ENCODE measurements at places on chromosomes 16 and 17.

GRCh38 chr16:57959121-57959520 lies 11.8 kb downstream of the CNGB1 start:
- no peak for DNase-seq

DNA sequence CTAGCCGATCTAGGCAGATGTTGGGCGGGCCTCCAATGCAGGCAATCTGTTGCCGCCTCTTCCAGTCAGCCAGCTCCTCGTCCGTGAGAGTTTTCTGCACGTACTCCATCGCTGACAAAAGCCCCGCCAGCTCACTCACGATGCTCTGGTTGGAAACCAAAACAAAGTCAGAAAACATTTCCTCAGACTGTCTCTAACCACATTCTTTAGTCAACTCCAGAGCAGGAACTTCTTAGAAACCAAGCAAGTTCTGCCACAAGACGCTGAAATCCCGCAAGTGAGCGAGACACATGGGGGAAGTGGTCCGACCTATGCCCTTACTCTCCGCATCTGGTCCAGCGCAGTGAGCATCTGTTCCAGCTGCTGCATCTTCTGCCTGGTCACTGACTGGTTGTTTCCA lies 49.1 kb downstream of the STAT5A start:
- peak; percentile 86 for DNase-seq

- DNase-seq, result no peak
Observed at GRCh38 chr17:67358612-67359011, 7.8 kb downstream of the PSMD12 start.

DNA sequence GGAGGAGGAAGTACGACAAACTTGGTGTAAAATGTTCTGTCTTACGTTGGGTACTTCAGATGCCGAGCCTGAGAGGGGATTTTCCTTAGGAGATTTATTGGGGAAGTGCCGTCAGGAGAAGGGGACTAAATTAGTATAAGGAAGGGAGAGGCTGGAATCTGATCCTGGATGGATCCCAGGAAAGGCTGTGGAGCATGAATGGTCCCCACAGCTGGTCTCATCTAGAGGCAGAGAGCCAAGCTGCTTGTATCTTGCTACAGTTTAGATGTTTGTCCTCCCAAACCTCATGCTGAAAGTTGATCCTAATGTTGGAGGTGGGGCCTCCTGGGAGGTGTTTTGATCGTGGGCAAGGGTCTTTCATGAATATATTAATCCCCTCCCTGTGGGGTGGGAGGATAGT lies 798.4 kb upstream of the EEF2KMT start:
- DNase-seq, result no peak

- no peak for DNase-seq
Observed at GRCh38 chr16:50996830-50997186, 154.3 kb downstream of the SALL1 start.

- no peak for DNase-seq
Observed at GRCh38 chr17:29716566-29716965, 93.9 kb upstream of the CORO6 start.

GRCh38 chr16:10088380-10088793 lies 93.8 kb downstream of the GRIN2A start:
- DNase-seq, result no peak

GRCh38 chr16:23908790-23909189 lies 73.0 kb downstream of the PRKCB start:
- no peak for DNase-seq

DNA sequence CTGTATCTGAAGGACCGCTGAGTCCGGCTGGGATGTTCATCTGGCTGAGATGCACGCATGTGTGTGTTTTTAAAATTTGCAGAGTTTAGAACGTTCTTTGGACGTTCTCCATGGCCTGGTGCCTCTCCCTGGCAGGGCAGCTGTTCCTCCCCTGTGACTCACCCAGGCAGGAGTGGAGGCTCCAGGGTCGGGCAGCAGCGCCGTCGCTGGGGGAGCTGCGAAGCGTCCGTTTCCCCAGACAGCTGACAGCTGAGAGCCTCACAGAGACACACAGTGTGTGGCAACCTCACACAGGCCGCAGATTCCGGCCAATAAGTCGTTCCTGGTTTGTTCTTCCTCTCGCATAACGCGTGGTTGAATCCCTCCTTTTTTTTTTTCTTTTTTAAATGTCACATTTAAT lies 80.6 kb downstream of the OR1D5 start:
- DNase-seq, result no peak

DNA sequence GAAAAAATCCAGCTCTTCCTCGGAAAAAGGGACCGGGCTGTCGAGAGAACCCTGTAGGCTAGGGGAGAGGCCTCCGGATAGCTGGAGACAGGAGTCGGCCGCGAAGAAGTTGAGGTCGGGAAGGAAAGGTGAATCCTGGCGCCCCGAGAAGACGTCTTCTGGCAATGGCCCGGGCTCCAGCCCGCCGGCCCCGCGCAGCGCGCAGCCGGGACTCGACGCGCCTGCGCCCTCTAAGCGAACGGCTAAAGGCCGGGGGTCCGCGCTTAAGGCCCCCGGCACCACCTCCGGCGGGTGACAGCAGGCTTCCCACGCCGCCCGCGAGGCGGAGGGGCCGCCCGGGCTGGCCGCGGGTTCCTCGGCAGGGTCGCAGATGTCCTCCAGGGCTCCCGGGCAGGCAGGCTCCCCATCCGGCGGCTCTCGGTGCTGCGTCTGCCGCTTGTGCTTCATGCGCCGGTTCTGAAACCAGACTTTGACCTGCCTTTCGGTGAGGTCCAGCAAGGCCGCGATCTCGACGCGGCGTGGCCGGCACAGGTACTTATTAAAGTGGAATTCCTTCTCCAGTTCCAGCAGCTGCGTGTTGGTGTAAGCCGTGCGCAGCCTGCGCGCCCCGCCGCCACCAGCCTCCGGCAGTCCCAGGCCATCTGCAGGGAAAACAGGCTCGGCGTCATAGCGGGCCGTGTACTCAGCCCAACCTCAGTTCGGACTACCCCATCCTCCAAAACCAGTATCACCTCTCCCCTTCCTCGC lies 1.6 kb downstream of the HOXB2 start:
- DNase-seq, result peak; percentile 69

GRCh38 chr16:56518425-56518824 lies 1.4 kb downstream of the BBS2 start:
- no peak for DNase-seq

DNA sequence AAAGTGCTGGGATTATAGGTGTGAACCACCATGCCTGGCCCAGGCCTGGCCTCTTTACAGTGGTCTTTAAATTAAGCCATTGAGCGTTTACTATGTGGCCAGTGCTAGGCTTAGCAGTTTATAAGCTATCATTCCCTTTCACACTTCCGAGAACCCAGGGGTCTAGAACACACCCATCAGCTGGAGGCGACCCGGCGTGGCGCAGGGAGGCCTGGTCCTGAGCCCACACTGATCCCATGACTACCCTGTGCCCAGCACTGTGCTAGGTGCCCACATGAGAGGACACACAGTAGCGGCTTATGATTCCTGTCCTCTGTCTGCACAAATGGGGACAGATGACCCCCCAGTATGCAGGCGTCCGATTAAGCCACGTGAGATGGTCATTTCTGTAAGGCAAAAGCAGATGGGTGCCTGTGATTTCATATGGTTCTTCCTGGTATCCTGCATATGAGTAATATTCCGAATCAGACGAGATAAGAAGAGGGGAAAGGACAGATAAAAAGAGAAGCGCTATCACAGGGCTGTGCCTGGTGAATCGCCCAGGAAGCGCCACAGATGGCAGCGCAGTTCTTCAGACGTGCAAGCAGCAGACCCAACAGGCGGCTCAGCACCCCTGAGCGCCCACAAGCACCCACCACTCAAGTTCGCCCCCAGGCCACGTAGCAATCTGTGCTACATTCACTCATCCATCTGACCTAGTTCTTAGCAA lies 5.3 kb downstream of the OSGIN1 start:
- no peak for DNase-seq

- DNase-seq, result no peak
Observed at GRCh38 chr17:19800571-19800970, 52.5 kb upstream of the ALDH3A1 start.

GRCh38 chr16:85733839-85734170 lies 17.1 kb downstream of the C16orf74 start:
- no peak for DNase-seq

DNA sequence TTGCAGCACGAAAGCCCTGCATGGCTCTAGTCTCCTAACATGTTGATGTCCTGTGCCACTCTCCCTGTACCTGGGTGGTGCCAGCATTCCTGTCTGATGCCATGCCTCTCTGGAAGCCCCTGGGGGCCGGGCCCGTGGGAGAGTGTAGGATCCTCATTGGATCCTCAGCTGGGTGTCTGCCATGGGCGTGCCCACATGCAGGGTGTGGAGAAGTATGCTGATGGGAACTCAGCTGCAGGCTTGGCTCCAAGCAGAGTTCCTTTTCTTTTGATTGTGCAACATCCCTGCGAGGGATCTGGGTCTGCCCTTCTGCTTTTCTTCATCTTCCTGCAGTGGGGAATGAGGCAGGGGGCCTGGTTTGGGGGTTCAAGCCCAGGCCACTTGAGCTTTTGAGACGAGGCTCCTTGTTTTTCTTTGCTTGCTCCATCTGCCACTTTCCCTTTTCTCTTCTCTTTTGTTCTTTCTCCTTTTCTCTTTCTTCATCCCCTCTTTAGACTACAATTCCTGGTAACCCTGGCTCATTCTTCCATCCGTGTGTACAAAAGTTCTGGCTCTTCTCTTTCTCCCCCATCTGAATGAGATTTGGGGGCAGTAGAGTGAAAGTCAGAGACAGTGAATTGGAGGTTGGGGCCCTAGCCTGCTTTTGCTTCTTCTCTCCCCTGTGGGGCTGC lies 32.9 kb downstream of the KSR1 start:
- DNase-seq, result no peak

DNA sequence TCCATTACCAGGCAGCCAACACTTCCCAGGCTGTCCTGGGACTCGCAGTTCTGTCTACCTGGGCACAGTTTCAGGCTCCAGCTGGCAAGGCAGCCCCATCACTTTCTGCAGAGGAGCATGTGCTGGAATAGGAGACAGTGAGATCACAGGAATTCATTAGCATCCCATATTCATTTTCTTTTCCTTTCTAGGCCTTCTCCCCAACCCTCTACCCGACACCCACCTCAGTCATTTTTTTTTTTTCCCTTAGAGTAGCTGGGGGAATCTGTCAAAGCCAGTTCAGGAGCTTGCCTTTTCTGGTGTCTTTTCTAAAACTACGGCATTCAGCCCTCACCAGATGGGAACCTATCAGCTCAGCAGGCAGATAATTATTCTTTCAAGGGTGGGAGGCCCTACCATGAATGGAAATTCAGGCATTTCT lies 42.4 kb upstream of the FBXO47 start:
- DNase-seq, result no peak

DNA sequence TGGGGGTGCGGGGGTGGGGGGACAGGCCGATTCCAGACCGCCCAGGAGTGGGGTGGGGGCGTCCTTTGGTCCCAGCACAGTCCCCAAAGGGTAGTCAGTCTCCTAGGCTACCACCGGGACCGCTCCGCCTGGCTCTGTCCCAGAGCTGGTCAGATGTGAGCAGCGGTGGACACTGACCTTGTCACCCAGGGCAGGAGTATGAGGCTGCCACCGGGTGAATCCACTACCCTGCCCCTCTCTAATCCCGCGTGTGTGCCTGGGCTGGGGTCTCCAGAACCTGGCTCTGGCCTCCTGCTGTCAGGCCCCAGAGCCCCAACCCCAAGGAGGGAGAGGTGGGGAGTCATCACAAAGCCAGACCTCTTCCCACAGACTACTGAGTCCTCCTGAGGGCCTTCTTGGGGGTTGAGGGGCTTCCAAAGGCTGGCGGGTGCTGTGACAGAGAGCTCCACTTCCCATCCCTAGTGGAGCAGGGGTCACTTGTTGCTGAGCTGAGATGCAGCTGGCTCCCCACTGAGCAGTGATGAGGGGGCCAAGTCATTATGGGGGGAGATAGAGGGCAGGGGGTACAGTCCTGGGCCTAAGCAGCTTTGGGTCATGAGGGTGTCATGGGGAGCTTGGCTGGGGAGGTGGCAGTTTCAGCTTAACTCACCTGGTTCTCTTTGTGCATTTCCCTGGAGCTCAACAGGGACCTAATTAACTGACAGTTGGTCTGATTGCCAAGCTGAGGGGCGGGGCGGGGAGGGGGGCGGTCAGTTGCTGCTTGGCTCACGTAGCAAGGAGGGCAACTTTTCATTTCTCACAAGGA lies 1.2 kb downstream of the PPP1R1B start:
- no peak for DNase-seq

DNA sequence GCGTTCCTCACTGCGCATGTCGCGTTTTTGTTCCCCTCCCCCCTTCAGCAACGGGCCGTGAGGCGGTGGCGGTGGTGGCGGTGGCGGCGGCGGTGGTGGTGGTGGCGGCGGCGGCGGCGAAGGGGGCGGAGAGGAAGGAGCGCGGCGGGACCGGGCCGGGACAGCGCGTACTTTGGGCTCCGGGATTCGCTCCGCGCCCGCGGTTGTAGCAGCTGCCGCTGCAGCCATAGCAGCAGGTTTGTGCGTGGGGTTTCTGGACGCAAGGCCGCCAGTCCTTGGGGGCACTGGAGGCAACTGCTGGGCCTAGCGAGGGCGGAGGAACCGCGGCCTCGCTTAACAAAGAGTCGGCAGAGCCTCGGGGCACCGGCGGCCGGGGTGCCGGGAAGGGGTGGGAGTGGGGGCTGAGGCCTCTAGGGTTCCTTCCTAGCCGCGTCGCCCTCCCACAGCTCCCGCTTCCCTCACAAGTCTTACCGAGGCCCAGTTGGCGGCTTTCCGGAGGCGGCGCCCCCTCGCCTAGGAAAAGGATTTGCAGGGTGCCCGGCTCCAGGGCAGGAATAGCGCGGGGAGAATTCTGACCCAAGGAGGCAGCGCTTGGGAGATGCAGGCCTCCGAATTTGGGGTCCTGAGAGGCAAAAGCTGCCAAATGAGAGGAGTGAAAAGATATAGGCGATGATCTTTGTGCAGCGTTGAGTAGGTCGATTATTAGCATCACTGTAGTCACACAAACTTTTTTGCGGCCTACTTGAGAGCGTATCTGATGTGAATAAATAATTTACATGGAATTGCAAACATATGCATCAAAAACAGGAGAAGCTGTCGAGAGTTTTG lies at the start of gene DDX42:
Gene DDX42 (plus strand): TSS at position 30 of the 828 bp plus-strand sequence. CDS start 12,880 bp downstream, outside the sequence.
- DNase-seq, result peak; percentile 92

- no peak for DNase-seq
Observed at GRCh38 chr17:57099165-57099564, 14.1 kb downstream of the AKAP1 start.

GRCh38 chr17:48328457-48328856 lies 101.6 kb downstream of the SKAP1 start:
- DNase-seq, result no peak

DNA sequence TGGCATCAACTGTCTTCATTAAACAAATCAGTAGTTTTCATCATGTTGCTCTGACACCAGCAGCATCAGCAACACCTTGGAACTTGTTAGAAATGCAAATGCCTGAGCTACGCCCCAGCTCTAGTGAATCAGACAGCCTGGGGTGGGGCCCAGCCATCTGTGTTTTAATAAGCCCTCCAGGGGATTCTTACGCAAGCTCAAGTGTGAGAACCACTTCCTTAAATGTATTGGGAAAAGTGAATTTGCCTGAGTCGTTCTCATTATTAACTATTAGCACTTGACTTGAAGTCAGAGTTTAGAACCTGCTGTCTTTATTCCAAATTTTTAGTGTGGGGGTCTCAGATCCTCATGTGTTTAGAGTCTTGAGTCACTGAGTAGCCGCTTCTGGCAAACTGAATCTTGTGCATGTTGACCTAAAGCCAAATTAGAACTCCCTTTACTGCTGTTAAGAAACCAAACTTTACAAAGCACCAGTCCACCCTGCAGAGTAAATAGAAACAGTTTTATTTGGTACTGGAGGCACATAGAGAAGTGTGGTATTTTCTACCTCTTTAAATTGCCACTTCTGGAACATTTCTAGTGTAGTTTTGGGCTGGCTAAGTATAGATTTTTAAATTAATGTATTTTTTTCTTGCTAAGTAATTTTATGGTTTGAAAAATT lies 137.4 kb upstream of the COX10 start:
- no peak for DNase-seq
